Uterine smooth muscle cell (primary cell): ENCODE measurements at places on chromosomes 3 and 15. TPM values are rescaled to one million over a fixed set of nuclear protein-coding genes. Genes with fewer than 3 reads are reported as not detected.

Gene TLR9
- under 0.01 TPM in 1 of 2 replicates, not detected in the other for total RNA-seq

Gene GOLGA6B
- not detected in 2 replicates for total RNA-seq

Gene FNDC3B
- 74.1 and 102 TPM in 2 replicates for total RNA-seq

Gene STRA6
- 3.9 and 4.5 TPM in 2 replicates for total RNA-seq

Gene LDHAL6B
- total RNA-seq: under 0.01 TPM in 1 of 2 replicates, not detected in the other

Gene NBEAL2
- 4.5 and 5.2 TPM in 2 replicates for total RNA-seq

Gene ERICH6
- total RNA-seq: 0.22 TPM in 1 of 2 replicates, not detected in the other

Gene BMF
- total RNA-seq: 2.4 and 3.1 TPM in 2 replicates

Gene MRPL47
- total RNA-seq: 29.5 and 42.2 TPM in 2 replicates

Gene NPAP1
- total RNA-seq: not detected in 2 replicates

Gene CIB2
- total RNA-seq: 1.2 and 3.6 TPM in 2 replicates

Gene ZNF717
- 15.4 and 19.6 TPM in 2 replicates for total RNA-seq

Gene LRRN1
- not detected in 2 replicates for total RNA-seq

Gene RASGRF1
- total RNA-seq: under 0.01 and 0.37 TPM in 2 replicates

Gene ATP13A4
- total RNA-seq: 0.50 and 0.55 TPM in 2 replicates

Gene UMPS
- 27.9 and 46.3 TPM in 2 replicates for total RNA-seq

Gene NR1I2
- total RNA-seq: 0.12 TPM in 1 of 2 replicates, not detected in the other

Gene KLF15
- total RNA-seq: 1.5 and 3.4 TPM in 2 replicates

Gene XYLB
- 5.4 and 6.1 TPM in 2 replicates for total RNA-seq

Gene TUSC7
- total RNA-seq: not detected in 2 replicates

Gene ITIH1
- total RNA-seq: not detected in 2 replicates

Gene TXNRD3
- 8.6 and 10.2 TPM in 2 replicates for total RNA-seq

Gene ACP3
- total RNA-seq: 11.1 and 27.1 TPM in 2 replicates

Gene SENP8
- 2.5 and 2.7 TPM in 2 replicates for total RNA-seq

Gene GP9
- total RNA-seq: not detected in 2 replicates

Gene CYP11A1
- total RNA-seq: under 0.01 and 0.11 TPM in 2 replicates

Gene CEP19
- total RNA-seq: 3.2 and 4.4 TPM in 2 replicates

Gene GPR87
- total RNA-seq: not detected in 2 replicates

Gene GOLGA8S
- under 0.01 and 0.12 TPM in 2 replicates for total RNA-seq

Gene BUB1B
- 16.2 and 64.9 TPM in 2 replicates for total RNA-seq

Gene ANKUB1
- not detected in 2 replicates for total RNA-seq

Gene ELL3
- 2.7 and 3.1 TPM in 2 replicates for total RNA-seq

Gene RTP4
- 1.4 and 2.9 TPM in 2 replicates for total RNA-seq

Gene SLC30A4
- 7.1 and 11.9 TPM in 2 replicates for total RNA-seq

Gene NLGN1
- 11.2 and 20.1 TPM in 2 replicates for total RNA-seq

Gene PLXNA1
- 43.5 and 64.7 TPM in 2 replicates for total RNA-seq

Gene GOLGA8R
- total RNA-seq: 1.9 and 4.6 TPM in 2 replicates

Gene TPRG1
- 0.87 and 1.8 TPM in 2 replicates for total RNA-seq

Gene ATP13A5
- not detected in 2 replicates for total RNA-seq
